Caki2 (cell line): ENCODE measurements at places on chromosomes 4 and X.
A peak's percentile ranks its signal among the peaks of the same experiment; 100 is the strongest.

- DNase-seq: no peak
Measured at GRCh38 chrX:44506678-44507077, 36.0 kb downstream of the FUNDC1 start.

DNA sequence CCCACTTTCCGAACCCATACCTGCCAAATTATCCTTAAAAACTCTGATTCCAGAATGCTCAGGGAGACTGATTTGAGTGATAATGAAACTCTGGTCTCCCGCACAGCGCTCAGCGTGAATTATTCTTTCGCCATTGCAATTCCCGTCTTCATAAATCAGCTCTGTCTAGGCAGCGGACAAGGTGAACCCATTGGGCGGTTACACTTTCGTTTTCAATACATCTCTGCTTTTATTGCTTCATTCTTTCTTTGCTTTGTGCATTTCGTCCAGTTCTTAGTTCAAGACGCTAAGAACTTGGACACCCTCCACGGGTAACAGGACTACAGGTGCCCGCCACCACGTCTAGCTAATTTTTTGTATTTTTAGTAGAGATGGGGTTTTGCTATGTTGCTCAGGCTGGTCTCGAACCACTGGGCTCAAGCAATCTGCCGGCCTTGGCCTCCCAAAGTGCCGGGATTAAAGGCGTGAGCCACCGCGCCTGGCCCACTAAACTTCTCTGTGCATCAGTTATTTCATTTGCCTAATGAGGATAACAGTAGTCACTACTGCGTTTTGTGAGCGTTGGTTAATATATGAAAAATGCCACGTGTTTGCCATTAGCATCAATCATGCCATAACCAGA is 936 bp upstream of the PGK1 start:
- DNase-seq: no peak

GRCh38 chr4:85058551-85058950 is 92.1 kb upstream of the WDFY3 start:
- DNase-seq: no peak

GRCh38 chr4:102103368-102103767 is 241.9 kb downstream of the SLC39A8 start:
- DNase-seq: no peak

- no peak for DNase-seq
Measured at GRCh38 chr4:11021333-11021732, 336.8 kb upstream of the CLNK start.

DNA sequence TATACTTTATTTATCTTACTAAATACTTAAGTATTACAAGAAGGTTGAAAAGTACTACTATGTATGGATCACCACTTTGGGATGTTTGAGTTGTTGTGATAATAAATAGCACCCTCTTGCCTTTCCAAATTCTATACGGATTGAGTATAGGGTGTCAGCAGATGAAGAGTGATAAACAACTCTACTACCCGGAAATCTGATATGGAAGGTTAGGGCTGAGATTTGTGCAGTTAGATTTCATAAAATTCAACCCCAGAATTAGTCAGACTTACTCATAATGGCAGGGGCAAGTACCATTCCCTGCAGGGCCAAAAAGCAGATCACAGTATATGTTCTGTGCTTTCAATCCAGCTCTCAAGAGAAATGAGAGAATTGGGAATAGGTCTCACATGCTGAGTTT is 1008.9 kb upstream of the PCDH7 start:
- DNase-seq: no peak

DNA sequence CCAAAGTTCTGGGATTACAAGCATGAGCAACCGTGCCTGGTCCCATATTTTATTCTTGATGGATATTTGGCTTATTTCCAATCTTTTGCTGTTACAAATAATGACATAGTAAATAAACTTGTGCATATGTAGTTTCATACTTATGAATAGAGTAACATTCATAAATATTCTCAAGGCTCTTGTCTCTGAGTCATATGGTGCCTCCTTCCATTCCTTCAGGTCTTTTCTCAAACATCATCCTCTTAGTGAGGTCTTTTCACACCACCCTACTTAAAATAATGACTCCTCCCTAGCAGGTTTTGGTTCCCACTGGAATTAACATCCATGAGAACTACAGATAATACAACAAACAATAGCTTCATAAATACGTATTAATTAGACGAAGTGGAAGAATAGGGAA is 416.6 kb downstream of the IQCM start:
- DNase-seq: no peak

DNA sequence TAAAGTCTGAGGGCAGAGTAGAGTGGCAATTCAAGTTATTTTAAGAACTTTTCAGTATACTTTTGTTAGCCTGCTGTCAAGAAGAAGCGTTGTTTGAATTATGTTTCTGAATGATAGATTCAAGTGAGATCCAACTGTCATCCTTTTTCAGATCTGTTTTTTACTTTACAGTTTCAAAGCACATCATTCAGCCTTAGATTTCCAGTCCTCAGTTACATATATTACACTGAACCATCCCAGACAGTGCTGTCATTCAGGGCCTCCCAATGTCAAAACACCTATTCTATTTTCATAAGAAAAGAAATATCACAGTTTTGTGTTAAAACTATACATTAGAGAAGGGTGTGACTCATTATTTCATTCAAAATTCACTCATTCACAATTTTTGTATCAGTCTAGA is 856.9 kb downstream of the ADGRL3 start:
- no peak for DNase-seq

DNA sequence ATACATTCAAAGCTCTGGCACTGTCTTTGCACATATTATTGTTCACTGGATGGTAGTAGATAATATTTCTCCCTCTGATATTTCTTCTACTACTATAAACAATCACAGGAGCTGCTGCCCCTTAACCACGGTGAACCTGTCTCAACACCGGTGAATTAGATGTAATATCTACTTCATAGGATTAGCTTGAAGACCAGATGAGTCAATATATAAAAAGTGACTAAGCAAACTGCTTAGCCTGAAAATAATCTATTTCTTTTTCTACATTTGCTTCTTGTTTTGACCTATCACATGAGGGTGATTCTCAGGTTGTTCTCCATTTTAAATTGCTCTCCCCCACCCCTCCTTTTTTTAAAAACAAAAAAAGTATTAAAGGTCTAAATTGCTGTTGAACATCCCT is 645.5 kb downstream of the ANKRD50 start:
- DNase-seq: no peak

DNA sequence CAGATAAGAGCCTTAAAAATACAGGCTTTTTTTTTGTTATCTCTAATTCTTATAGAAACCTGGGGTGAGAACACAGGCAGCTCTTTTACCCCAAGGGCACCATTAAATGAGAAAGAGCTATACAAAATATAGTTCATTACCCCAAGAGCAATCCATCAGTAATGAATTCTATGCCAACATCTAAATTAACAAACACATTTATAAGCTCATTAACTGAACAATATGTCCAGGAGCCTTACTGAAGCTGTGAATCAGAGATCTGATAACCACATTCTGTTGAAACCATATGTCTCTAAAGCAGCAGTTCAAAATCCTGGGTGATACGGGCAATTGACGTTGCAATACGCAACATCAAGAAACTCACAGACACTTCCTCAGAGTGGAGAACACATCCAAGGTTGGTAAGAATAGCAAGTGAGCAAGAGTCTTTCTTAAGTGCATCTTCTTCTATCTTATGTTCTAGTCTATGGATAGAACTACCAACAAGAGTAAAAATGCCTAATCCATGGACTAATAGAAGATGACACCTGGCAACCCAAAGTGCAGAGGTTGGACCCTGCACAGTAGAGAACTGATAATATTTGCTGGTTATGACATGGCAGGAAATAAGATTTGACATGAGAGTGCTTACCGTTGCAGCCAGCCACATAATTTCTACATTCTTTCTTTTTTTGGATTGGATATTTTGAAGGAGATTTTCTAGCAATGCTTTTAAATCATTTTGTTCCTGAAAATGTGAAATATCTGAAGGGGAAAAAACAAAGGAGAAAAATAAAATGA is 449.3 kb downstream of the IL15 start:
- no peak for DNase-seq

- no peak for DNase-seq
Measured at GRCh38 chrX:32455704-32456103, 755.6 kb downstream of the DMD start.

DNA sequence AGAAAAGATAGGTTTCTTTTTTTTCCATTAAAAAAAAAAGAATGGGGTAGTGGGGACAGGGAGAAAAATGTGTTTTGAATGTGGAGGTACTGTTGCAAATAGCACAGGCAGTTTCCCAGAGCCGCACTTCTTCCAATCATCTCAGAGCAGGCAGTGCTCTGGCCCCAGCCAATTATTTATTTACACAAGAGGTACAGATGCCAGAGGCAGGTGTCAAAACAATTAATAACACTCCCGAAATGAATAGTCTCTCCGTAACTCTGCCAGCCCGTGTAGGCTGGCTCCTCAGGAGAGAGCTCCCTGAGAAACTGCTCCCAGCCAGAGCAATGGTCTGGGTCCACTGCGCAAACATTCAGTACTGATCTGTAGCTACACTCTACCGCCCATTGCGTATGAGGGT is 130.8 kb upstream of the IL1RAPL2 start:
- DNase-seq: no peak

- DNase-seq: no peak
Measured at GRCh38 chrX:16633754-16634153, 16.2 kb upstream of the S100G start.

DNA sequence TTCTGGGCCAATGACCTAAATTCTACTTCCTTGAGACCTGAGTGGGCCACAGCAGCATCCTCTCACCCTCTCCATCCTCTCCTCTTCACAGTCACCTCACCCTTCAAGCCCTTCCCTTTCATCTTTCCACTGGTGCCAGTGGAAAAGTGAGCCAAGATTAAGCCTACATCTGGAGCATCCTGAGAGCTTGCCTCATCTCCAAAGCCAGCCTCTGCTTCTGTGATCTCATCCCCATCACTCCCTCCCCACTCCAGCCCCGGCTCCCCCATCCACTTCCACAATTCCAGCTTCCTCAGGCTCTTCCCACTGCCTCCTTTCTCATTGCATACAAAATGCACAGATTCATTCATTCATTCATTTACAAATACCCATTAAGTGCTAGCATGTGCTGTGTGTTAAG is 10.1 kb upstream of the RASL11B start:
- DNase-seq: no peak

DNA sequence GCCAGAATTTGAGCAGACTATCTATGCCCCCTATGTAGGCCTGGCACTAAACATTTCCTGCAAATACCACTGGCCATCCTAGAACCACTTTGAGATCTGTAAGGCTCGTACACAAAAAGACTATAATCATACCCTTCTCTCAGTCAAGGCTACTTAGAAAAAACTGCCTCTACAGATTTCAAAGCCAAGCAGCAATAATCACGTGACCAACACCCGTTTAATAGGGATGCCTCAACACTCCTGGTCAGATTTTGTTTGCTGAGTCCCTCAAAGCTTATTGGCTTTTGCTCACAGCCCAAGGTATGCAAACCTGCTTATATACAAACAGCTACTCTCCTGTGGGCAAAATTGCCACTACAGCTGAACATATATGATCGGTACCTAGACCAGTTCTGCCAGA is 897 bp downstream of the COX7B2 start:
- no peak for DNase-seq

- DNase-seq: no peak
Measured at GRCh38 chrX:110044346-110045249, 41.7 kb downstream of the TMEM164 start.

GRCh38 chr4:87180767-87181166 is 39.7 kb downstream of the KLHL8 start:
- DNase-seq: no peak

DNA sequence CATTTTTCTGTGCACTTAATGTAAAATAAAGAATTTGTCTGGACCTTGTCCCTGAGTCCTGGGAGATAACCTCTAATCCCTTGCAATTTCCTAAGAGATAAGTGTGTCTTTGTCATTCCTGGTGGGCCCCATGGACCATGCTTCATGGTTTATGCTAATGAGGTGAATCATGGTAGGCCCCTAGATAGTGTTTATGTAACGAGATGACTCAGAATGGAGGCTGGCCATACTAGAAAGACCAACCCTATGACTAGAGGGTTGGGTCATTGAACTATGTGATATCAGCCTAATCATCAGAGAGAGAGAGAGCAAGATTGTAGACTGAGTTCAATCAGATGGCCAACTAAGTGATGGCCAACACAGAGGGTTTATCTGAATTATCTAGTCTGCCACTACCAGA is 64.2 kb upstream of the NHSL2 start:
- peak; percentile 67 for DNase-seq

- no peak for DNase-seq
Measured at GRCh38 chr4:153900426-153900825, 111.5 kb upstream of the SFRP2 start.

DNA sequence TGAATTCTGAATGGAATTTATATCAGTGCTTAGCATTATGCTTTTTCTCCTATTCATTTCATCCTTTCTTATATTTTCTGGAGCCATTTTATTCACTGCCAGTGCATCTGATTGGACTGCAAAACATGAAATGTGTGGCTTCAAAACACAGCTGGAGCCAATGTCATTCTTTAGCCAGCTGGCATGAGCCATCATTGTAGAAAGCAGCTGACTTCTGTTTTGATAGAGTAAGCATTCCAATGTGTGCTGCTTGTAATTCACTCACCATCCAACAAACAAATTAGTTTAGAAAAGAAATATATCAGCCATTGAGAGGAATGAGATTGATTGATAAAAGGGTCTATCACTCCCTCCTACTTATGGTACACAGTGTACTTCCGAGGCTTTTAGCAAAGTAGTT is 2616.0 kb downstream of the ARAP2 start:
- no peak for DNase-seq

DNA sequence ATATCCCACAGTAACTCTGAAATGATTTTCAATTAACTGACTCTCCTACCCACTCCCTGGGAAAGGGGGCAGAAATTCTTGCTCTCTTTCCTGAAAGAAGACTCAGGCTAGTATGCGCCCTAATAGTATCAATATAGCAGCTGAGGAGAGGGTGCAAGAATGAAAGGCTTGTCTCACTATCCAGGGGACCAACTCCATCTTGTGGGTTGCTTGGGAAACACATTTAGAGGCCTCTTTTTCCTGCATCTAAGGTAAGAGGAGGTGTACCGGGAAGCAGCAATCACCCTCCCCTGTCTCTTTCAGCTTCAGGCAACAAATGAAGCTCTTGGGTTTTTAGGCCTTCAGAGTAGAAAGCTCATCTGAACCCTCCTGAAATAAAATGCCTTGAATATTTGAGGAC is 11.3 kb downstream of the TMEM255A start:
- DNase-seq: no peak

- no peak for DNase-seq
Measured at GRCh38 chrX:45497290-45497689, 296.6 kb upstream of the DIPK2B start.

DNA sequence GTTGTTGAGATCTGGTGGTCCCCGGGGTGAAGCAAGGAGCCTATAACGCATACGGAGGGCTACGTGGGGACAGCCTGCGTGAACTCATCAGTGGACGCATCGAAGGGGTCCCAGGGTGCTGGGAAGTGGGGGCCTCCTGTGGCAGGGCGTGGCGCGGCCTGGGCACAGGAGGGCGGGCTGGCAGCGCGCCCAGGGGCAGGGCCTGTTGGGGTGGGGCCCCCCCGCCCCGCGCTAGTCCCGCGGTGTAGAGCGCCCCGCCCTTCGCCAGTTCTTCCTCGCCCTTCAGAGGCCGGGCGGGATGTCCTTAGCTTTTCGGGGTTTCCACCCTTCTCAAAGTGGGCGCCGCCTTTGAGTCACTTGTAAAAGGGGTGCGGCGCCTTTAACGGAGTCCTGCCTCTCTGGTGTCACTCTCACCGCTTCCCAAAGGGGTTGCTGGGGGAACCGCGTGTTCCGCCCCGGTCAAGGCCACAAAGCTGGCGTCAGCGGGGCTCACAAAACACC is 632 bp downstream of the PLP2 start:
- peak; percentile 54 for DNase-seq

- no peak for DNase-seq
Measured at GRCh38 chr4:144649646-144650045, 3.7 kb downstream of the HHIP start.

- no peak for DNase-seq
Measured at GRCh38 chrX:149531599-149531998, 9.2 kb upstream of the EOLA1 start.
